ENCODE measurements at places on chromosomes 13 and 19. TPM values are rescaled to one million over a fixed set of nuclear protein-coding genes. Genes with fewer than 3 reads are reported as not detected.

DNA sequence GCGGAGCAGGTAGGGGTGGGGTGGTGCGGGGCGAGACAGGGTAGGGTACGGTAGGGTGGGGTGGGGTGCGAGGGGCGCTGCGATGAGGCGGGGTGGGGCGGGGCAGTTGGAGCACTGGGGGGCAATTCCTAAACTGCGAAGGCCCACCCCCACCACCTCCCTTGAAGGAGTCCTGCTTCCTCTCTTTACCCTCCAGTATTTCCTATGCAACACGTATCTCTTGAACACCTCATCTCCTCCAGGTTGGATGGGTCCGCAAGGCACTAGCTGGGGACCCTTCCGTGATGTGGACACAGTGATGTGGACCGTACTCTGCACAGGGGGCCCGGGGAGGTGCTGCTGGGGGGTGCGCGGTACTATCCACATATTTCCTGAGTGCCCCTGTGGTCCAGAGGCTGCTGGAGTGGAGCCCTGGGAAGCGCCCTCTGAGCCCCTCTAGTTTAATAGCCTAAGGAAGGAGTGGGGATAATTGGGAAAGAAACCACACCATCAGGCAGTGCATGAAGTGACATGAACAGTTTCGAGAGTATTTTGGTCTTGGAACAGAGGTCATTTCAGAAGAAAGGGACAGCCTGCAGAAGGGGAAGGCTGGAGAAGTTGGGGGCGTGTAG lies 1.1 kb downstream of the IL17D start:
- no peaks in the 10 kb centered on the region for H3K4me1 ChIP-seq
- peak; percentile 44 for DNase-seq
- no peaks in the 10 kb centered on the region for H3K36me3 ChIP-seq

DNA sequence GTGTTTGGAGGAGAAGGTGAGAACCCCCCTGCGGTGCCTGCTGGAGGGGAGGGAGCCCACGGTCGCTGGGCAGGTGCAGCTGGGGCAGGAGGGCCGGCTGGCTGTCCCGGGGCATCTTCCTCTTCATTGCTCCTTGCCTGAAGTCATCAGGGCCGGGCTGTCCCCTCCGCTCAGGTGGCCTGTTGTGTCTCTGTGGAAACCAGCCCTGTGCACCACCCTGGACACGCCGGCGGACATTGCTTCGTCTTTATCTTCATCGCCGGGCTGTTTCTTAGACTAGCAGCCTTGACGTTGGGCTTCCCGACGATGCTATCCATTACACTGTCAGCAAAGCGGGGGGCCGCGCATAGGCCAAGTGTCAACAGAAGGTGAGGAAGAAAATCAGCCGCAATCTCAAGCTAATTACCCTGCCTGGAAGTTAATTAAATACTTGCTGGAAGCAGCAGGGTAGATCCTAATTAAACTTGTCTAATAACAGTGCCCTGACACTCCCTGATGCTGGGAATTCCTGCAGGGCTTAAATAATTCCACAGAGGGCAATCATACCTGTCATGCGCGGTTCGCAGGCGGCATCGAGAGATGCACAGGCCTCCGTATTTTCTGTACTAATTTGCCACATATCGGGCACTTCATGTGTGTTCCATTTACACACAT lies 111.4 kb upstream of the SOX1 start:
- H3K36me3 ChIP-seq: no peaks in the 10 kb centered on the region
- H3K27me3 ChIP-seq: peaks cover 2% of the 10 kb centered on the region
- no peak overlapping the region for H3K4me3 ChIP-seq
- no peak for DNase-seq

DNA sequence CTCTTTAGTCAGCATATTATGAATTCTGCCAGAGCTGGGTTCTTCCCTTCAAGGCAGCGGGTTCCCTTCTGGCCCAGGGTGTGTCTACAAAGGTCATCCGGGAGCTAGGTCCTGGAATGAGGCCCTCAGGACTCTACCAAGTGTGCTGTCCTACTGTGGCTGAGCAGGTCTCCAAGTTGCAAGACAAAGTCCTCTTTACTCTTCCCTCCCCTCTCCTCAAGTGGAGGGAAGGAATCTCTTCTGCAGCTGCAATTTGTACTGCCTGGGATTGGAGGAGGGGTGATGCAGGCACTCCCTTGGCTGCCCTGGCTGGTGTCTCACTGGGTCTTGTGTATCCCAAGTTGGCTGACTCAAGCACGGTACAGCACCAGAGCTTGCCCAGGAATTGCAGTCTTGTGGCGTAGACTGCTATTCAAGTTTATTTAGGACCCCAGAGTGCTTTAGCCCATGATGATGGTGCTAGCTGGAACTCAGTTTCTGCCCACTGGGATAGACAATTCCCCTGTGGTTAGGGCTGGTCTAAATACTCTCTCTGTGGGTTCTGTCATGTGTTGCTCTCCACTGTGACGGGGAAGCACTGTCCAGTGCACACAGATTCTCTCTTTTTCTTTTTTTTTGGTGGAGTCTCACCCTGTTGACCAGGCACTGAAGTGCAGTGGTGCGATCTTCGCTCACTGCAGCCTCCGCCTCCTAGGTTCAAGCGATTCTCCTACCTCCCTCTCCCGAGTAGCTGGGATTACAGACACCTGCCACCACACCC lies 28.5 kb downstream of the RFC3 start:
- H3K4me3 ChIP-seq: no peak overlapping the region
- H3K27ac ChIP-seq: no peak overlapping the region
- peak; percentile 12 for DNase-seq

- H3K27me3 ChIP-seq: peaks cover 2% of the 10 kb centered on the region
- DNase-seq: no peak
- no peak overlapping the region for H3K27ac ChIP-seq
- no peaks in the 10 kb centered on the region for H3K36me3 ChIP-seq
- H3K4me1 ChIP-seq: no peaks in the 10 kb centered on the region
- no peak overlapping the region for H3K4me3 ChIP-seq
Measured at GRCh38 chr13:52906122-52906903, 57.9 kb upstream of the PCDH8 start.

DNA sequence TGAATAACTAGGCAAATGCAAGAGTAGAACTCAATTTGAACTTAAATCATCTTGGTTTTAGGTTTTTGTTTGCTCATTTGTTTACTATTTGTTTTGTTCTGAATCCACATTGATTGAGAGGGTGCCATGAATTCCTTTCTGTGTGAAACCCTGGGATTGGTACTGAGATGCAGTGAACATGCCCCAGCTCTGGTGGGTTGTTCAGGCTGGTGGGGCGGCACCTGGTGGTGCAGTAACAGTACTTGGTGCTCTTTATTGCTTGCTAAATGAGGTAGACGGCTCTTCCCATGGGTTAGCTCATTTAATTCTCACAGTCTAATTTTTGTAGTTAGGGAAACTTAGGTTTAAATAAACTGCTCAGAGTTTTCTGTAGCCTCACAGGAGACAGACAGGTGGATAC lies 48.4 kb downstream of the WASF3 start:
- no peaks in the 10 kb centered on the region for H3K36me3 ChIP-seq
- no peak overlapping the region for H3K4me3 ChIP-seq
- no peak overlapping the region for H3K27ac ChIP-seq
- no peaks in the 10 kb centered on the region for H3K4me1 ChIP-seq

DNA sequence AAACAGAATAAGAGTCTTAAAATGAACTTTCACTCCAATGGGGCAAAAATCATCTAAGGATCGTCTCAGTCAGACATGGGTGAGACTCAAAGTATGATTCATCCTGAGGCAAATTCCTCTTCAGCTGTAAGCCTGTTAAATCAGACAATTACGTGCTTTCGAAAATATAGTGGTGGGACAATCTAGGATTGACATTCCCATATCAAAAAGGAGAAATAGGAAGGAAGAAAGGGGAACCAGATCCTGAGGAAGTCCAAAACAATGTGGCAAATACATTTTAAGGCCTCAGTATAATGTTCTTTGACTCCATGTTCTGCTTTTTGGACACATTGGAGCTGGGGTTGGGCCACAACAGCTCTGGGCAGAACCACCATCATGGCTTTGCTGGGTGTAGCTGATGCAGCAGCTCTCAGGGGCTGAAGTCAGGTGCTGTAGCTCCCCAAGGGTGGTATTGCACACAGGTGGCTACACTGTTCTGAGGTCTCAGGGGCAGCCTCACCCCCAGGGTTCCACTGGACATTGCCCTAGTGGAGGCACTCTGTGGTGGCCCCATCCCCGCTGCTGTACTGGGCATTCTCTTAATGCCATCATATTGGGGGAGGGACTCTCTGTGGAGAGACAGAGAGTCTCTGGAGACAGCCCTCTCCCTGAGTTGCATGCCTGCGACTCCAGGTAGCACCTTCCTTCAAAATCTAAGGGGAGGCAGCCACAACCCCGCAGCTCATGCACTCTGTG lies 5.7 kb upstream of the FPR3 start:
- H3K27ac ChIP-seq: no peak overlapping the region
- H3K4me3 ChIP-seq: no peak overlapping the region
- no peaks in the 10 kb centered on the region for H3K36me3 ChIP-seq
- H3K27me3 ChIP-seq: no peaks in the 10 kb centered on the region
- no peaks in the 10 kb centered on the region for H3K4me1 ChIP-seq

DNA sequence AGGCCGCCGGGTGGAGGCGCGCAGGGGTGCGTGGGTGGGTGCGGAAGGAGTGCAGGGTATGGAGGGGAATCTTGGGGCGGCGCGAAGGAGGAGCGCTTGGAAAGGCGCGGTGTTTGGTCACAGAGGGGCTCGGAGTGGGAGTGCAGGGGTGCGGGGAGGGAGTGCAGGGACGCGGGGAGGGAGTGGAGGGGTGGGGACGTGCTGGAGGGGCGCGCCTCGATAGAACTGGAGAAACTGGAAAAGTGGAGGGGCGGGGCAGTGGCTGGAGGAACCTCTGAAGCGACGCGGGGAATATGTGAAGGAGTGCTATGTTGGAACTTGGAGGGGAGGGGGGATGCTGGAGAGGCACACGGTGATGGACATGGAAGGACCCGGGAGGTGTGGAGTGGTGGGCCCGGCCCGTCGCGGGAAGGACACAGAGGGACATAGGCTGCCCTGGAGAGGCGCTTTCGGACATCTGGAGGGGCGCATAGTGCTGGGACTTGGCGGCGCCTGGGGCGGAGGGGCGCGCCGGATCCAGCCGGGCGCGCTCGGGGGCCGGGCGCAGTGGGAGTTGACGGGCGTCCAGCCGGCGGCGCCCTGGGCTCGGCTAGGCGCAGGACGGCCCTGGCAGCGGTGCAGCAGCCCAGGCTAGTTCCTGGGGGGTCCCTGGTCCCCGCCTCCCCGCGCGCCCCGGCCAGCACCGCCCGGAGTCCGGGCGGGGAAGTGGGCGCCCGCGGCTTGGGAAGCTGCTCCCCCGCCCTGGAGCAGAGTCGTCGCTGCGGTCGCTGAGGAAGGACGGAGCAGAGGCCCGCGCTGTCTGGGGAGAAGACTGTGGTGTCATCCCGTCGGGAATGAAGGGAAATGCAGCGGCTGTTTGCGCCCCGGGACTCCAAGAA lies 20.8 kb upstream of the SGCG start:
- H3K4me1 ChIP-seq: no peaks in the 10 kb centered on the region
- peaks cover 17% of the 10 kb centered on the region for H3K27me3 ChIP-seq
- no peaks in the 10 kb centered on the region for H3K36me3 ChIP-seq
- no peak for DNase-seq
- no peak overlapping the region for H3K27ac ChIP-seq
- no peak overlapping the region for H3K4me3 ChIP-seq

GRCh38 chr19:13117176-13117771 lies 734 bp upstream of the TRMT1 start:
- no peak overlapping the region for H3K27ac ChIP-seq
- no peak for DNase-seq
- H3K4me3 ChIP-seq: peak overlapping the region; percentile 81
- peaks cover 6% of the 10 kb centered on the region for H3K4me1 ChIP-seq
- H3K27me3 ChIP-seq: no peaks in the 10 kb centered on the region

- no peaks in the 10 kb centered on the region for H3K4me1 ChIP-seq
- H3K4me3 ChIP-seq: no peak overlapping the region
- no peaks in the 10 kb centered on the region for H3K36me3 ChIP-seq
- H3K27me3 ChIP-seq: no peaks in the 10 kb centered on the region
- H3K27ac ChIP-seq: no peak overlapping the region
Measured at GRCh38 chr13:107799001-107799400, 416.3 kb downstream of the LIG4 start.

The NAPSA gene
- 7.0 TPM for polyA plus RNA-seq

The NXNL1 gene
- polyA plus RNA-seq: not detected

The GPR12 gene
- polyA plus RNA-seq: 0.03 TPM

The UBE2L5 gene
- not detected for polyA plus RNA-seq

The ZNF792 gene
- 0.54 TPM for polyA plus RNA-seq

The LRRC25 gene
- 5.1 TPM for polyA plus RNA-seq

The ZNF98 gene
- polyA plus RNA-seq: 2.2 TPM
